ENCODE measurements at places on chromosomes 3 and 15. TPM values are rescaled to one million over a fixed set of nuclear protein-coding genes. Genes with fewer than 3 reads are reported as not detected.

The MEGF11 gene
- not detected for total RNA-seq

The ADAMTSL3 gene
- 4.2 TPM for total RNA-seq

The GPR62 gene
- total RNA-seq = not detected

The DUOXA2 gene
- not detected for total RNA-seq
